ENCODE measurements at places on chromosomes 5 and 9.

- no peak for DNase-seq
These were observed 3.0 kb upstream of the ENTPD2 start for GRCh38 chr9:137056739-137057415.

- DNase-seq, result no peak
These were observed 29.2 kb downstream of the CEP72 start for GRCh38 chr5:641331-641765.

DNA sequence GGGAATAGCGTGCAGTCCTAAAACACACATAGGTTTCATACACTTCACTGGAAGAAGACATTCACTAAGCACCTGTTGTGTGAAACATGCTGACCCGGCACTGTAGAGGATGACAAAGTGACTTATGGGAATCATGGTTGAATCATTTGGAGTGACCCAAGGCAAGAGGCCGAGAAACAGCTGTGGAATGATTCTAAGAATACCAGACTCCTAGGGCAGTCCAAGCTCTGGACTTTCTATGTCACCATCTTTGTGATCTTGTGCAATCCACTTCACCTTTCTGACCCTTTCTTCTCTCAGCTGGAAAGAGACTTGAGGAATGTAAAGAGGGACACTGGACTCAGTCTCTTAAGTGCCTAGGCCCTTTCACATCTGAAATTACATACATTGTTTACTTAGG, 13.1 kb downstream of the MSANTD3 start:
- no peak for DNase-seq

GRCh38 chr5:117433818-117434217, 859.2 kb upstream of the SEMA6A start:
- no peak for DNase-seq

- no peak for DNase-seq
These were observed 278.7 kb upstream of the TYRP1 start for GRCh38 chr9:12414514-12414913.

DNA sequence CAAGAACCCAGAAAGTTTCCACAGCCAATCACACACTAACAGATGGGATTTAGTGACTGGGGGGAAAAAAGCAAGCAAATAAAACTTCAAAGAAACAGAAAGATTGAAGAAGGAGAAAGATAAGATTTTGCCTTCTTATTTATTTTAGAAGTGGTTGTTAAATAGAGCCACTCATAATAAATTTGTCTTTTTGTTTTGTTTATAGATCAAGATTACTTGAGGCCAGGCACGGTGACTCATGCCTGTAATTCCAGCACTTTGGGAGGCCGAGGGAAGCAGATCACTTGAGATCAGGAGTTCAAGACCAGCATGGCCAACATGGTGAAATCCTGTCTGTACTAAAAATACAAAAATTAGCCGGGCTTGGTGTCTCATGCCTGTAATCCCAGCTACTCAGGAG, 94.9 kb upstream of the RANBP3L start:
- no peak for DNase-seq

DNA sequence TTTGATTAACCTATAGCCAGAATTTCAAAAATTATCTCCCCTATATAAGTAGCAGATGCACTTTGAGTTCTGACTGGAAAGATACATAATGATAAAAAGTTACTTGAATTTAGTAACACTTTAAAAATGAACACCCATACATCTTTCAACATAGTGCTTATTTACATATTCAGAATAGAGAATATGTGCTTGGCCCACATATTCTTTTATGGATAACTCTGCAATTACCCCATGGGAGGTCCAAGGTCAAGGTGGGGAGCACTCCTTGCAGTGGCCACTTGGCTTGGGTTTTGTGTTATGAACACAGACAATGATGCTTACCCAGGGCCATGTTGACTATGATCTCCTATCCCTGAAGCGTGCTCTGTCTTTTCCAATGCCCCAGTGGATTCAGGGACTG, 169.3 kb downstream of the CDC42SE2 start:
- no peak for DNase-seq

DNA sequence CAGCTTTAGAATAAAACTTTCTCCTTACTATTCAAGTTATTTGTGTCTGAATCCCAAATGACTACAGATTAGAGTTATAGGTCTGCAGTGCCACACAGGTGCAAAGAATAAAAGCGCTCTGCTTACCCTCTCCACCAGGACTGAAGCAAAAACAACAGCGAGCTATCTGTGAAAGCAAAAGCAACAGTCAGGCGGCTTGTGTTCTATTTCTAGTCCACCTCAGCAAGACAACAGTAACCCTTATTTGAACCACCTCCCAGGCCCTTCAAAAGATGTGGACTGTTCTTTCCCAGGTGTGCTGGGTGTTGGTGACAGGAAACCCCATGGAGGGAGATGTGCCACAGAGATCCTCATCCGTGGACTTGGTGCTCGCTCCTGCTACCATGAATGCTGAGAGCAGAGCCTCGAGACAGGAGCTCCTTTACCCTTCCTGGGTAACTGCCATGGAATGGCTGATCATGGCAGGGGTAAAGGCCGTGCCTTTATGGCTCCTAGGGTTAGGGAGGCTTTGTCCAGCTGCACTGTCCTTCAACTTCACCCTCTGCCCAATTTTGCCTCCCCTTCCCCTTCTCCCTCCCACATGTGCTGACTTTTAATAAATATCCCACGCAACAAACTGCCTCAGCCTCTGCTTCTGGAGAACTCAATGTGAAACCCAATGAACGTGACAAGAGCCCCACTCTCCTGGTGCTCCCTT, 108.6 kb downstream of the SERINC5 start:
- DNase-seq, result no peak

DNA sequence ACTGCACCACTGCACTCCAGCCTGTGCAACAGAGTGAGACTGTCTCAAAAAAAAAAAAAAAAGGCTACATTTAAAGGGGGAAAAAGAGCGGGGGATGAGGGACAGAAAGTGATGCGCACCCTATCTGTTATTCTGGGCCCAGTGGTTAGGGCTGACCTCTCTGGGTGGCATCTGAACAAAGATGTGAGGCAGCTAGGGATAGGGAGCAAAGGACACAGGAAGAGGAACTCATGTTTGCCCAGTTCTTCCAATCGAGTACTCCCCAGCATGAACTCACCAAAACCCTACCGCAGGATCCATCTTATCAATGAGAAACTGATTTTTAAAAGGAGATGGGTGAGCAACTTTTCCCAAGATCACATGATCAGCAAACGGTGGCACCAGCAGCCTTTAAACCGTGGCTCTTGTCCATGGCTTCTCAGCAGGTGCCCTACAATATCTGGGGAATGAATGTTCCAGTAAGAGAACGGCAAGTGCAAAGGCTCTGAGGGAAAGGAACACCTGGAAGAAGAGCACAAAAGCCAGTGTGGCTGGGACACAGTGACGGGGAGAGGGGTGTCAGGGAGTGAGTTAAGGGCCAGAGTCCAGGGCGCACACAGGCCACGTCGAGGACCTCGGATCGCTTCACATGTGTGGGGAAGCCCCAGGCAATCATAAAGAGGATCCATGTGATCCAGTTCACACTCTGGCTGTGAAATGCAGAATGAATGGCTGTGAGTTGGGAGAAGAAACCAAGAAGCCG, 22.0 kb downstream of the RAPGEF1 start:
- no peak for DNase-seq

DNA sequence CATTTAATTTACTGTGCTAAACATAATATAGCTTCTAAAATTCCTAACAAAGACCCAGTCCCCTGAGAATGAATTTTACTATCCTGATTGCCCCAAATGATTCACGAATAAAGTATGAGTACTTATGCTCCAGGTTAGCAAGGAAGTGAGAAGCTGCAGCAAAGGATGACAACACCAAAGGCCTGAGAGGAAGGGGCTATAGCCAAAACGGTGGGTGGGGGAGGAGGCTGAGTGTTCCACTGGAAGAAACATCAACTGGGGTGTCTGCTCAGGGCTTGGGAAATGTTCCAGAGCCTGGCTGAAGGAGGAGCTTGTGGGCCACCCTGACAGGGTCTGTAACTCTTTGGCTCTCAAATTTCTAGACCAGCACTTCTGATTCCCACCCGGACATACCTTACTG, 157.3 kb downstream of the ADAMTS12 start:
- DNase-seq, result no peak

DNA sequence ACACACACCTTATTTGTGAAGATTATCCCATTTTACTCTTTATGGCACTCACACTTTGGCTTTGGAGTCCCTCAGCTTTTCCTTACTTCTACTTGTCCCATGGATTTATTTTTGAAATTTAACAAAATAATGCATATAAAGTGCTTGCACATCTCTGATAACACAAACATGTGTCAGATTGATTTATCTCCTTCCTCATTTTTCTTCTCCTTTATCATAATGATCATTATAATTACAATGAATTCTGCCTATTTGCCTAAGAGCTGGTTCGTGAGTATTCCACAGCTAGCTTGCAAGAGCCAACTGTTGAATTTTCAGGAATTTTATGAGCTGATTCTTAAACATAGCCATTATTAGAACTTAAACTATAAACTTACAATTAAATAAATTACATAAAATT, 347.7 kb downstream of the CHSY3 start:
- DNase-seq, result no peak

DNA sequence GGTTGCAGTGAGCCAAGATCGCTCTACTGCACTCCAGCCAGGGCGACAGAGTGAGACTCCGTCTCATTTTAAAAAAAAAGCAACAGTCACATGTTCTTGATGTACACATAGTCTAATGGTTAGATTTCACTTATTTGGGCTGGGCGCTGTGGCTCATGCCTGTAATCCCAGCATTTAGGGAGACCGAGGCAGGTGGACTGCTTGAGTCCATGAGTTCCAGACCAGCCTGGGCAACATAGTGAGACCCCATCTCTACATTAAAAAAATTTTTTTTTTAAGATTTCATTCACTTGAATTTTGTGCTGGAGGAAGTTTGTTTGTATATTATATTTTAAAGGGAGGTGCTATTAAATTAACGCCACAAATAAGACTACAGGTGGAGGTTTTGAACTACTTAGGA, 21.9 kb downstream of the WNT8A start:
- no peak for DNase-seq

- DNase-seq, result no peak
These were observed 170.3 kb upstream of the WWC1 start for GRCh38 chr5:168121138-168121494.

DNA sequence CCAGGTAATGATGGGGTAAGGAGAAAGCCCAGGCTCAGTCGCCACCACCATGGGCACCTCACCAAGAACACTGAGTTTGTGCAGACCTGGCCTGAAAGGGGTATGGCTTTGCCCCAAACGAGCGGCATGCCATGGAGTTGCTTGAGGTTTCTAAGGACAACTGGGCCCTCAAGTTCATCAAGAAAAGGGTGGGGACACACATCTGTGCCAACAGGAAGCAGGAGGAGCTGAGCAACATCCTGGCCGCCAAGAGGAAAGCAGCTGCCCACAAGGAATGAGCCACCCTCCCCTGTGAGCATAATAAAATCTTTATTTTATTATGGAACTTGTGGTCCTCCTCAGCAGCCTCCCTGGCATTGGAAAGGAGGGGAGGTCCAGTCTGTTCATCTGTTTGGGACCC, 23.8 kb downstream of the CD14 start:
- DNase-seq, result no peak

DNA sequence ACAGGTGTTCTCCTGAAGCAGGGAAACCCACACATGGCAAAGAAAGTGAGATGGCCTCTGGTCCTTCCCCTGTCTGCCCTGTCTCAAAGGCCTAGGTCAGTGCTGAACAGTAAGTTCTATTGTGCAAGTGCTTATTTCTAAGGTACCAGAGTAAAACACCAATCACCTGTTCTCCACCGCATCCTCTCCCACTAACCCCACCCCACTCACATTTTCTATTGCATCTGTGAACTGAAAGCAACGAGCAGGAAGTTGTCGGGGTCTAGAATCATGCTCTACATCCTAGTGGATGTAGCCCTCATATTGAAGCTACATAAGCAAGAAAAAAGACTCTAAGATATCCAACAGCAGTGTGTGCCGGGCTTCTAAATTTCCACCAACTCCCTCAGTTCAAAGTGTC, 265.9 kb downstream of the ENC1 start:
- DNase-seq, result no peak

- DNase-seq, result no peak
These were observed 157.6 kb downstream of the TTC39B start for GRCh38 chr9:15149450-15149849.

GRCh38 chr5:10017786-10018185, 231.9 kb downstream of the ATPSCKMT start:
- DNase-seq, result no peak

GRCh38 chr5:143397302-143398052, 6.0 kb downstream of the NR3C1 start:
- no peak for DNase-seq

DNA sequence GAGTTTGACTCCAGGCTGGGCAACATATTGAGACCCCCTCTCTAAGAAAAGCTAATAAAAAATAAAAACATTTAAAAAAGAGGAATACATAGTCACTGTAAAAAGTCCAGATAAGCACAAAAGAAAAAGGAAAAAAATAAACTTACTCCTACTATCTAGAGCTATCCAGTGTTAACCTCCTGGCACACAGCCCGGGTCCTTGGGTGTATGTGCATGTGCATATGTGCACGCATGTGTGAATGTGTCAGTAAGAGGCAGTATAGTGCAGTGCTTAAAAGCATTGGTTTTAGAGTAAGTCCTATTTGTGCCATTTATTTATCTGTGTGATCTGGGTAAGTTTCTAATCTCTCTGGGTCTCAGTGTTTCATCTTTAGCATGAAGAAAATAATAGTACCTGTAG, 26.7 kb downstream of the FAM219A start:
- DNase-seq, result no peak

- no peak for DNase-seq
These were observed 79.5 kb upstream of the ERCC6L2 start for GRCh38 chr9:95796029-95796428.

- DNase-seq, result no peak
These were observed 22.0 kb downstream of the ZNF169 start for GRCh38 chr9:94281101-94281500.

DNA sequence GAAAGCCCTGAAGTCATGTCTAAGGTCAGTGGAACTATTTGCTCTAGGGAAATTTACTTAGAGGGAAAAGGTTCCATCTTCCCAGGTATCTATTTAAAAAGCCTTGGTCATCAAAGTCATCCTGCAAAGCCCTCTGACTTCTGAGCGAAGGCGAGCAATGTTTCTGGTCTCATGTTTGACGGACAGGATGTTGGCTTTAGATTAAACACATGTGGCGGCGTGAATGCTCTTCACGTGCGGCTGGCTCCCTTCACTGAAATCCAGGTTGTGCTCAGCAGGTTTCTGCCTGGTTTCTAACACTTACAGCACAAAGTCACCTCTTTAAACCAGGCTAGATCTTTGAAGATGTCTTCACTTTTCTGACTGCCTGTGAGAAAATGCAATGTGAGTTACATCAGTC, 5.7 kb upstream of the ZBTB34 start:
- no peak for DNase-seq

- DNase-seq, result no peak
These were observed 90.3 kb upstream of the ERCC6L2 start for GRCh38 chr9:95785209-95785608.

DNA sequence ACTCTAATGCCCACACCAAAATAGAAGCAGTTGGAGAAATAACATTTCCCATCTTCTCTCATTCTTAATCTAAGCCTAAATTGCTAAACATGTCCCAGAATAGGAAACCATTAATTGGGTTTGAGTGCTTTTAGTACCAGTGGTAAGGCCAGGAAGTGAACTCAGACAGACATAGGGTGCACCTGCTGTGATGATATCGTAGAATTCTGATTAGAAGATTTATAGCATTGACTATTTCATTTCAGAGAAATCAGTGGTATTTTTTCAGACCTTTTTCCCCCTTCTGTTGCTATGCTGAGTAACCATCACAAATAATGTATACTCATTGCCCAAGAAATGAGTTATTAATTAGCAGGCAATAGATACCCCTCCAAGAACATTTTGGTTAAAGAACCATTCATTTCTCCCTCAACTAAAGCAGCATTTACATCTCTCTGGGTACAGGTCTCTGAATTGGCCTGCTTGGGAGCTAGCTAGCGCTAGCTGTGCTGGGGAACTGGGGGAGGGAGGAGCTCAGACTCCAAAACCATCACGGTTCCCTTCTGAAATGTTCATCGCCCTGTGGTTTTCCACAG, 7.3 kb downstream of the GLRX start:
- no peak for DNase-seq

Measured in SW 1271 (cell line).